ENCODE measurements at places on chromosomes 16 and 17.
A peak's percentile ranks its signal among the peaks of the same experiment; 100 is the strongest.

DNA sequence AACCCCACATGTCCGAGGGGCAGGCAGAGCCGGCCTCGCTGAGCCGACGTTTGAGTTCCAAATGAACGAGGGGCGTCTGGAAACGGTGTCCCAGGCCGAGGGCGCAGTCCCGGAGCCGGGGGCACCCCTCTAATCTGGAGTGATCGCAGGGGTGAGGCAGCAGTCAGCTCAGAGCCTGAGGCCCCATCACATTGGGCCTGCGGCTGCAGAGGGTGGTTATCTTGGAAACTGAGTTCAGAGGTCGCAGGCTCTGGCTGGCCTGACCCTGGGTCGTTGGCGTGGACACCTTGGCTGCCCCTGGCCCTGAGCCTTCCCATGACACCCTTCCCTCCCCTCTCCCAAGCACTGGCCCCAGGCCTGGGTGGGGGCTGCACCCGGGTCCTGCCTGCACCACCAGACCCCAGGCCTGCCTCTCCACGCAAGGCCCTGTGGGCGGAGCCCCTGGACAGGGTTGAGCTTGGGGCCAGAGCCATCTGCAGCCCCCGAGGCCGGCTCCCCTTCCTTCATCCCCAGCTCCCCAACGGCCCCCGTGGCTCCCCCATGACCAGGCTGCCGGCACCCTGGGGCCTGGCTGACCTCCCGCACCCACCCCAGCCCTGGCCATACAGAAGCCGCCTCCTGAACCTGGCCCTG is 45.6 kb downstream of the ZFPM1 start:
- no peak for DNase-seq

GRCh38 chr16:70737377-70738082 is 51.7 kb upstream of the MTSS2 start:
- no peak for DNase-seq

GRCh38 chr16:9126609-9127008 is 35.2 kb downstream of the HAPSTR1 start:
- DNase-seq: no peak

DNA sequence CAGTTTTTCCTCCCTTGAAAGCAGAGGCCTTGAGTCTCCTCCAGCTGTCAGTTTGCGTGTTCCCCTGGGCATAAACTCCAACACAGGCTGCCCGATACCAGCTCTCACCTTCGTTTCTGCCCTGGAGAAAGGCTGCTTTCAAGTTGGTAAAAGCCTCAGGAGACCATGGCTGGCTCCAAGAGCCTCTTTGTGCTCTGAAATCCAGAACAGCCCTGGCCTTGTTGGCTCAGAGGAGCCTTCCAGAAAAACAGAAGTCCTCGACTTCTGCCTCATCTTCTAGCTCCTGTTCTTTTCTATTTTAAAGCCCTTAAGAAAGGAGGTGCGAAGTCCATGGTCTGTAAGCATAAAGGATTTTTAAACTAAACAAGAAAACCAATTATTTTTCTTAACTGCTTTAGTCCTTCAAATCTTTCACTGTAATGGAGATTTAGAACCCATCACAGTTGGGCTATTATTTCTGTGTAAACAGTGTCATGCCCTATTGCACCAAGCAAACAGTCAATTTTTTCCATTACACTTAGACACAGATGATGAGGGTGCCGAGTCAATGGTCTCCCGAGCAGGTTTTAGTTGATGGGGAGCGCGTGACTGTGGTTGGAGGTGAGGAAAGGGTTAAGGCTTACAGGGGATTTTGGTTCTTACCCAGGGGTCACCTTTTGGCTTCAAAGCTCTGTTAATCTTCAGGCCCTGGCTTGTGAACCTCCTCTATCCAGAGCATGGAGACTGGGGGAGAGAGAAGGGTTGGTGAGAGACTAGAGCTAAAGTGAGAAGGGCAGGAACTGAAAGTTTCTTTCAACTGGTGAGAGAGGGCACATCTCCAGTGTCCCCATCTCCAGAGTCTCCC is 212.8 kb downstream of the MSI2 start:
- DNase-seq: no peak

- DNase-seq: no peak
Observed at GRCh38 chr17:68221786-68222185, 26.1 kb upstream of the AMZ2 start.

DNA sequence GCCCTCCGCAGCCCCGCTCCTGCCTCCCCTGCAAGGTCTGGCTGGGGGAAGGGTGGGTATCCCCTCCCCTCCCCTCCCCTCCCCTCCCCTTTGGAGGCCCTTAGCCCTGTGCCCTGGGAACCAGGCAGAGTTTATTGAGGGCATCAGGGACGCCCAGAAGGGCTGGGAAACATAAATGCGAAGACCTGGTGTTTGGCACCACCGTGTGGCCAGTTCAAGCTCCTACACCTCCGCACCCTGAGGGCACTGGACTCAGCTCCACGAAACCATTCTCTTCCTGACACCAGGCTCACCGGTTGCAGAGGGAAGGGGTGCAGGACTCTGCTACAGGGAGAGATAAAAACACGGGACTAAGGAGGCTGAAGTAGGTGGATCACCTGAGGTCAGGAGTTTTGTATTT is 1.0 kb upstream of the AIPL1 start:
- DNase-seq: peak; percentile 70

GRCh38 chr16:46918905-46919792 is 35.0 kb downstream of the GPT2 start:
- DNase-seq: peak; percentile 54

DNA sequence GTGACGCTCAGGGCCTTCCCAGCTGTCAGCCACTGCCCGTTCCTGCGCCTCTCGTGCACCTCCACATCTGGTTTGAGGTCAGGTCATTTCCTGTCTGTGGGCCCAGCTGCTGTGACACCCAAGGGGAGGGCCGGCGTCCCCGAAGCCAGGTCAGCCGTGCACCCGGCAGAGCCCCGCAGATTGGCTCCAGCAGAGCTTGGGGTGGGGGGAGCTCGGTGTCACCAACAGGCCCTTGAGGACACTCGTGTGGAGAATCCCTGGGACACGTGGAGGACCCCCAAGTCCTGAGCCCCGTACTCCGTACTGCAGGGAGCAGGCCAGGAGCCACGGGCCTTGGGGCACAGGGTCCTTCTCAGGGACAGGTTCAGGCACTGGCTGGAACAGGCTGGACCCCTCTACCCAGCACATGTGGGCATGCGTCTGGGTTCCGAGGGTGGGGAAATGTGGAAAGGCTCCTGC is 4.8 kb downstream of the SPATA2L start:
- DNase-seq: no peak

- DNase-seq: no peak
Observed at GRCh38 chr16:69085032-69085695, 20.3 kb upstream of the HAS3 start.

DNA sequence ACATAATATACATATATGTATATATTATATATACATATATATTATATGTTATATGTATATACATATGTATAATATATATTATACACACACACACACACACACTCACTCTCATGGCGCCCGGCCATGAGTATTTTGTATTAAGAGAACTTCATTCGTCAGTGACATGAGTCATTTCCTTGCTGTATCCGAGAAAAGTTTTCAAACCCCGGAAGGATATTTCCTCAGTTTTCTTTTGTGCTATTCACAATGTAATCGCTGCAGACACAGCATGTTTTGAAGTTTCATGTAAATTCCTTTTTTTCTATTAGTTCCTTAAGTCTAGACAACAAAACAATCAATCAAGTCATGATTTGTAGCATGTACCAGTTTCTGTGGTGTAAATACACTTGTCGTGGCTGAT is 33.3 kb downstream of the OR1D5 start:
- no peak for DNase-seq

- DNase-seq: no peak
Observed at GRCh38 chr16:27444470-27444869, 42.5 kb downstream of the IL21R start.

- DNase-seq: no peak
Observed at GRCh38 chr16:55809851-55810250, 23.0 kb downstream of the CES1 start.

DNA sequence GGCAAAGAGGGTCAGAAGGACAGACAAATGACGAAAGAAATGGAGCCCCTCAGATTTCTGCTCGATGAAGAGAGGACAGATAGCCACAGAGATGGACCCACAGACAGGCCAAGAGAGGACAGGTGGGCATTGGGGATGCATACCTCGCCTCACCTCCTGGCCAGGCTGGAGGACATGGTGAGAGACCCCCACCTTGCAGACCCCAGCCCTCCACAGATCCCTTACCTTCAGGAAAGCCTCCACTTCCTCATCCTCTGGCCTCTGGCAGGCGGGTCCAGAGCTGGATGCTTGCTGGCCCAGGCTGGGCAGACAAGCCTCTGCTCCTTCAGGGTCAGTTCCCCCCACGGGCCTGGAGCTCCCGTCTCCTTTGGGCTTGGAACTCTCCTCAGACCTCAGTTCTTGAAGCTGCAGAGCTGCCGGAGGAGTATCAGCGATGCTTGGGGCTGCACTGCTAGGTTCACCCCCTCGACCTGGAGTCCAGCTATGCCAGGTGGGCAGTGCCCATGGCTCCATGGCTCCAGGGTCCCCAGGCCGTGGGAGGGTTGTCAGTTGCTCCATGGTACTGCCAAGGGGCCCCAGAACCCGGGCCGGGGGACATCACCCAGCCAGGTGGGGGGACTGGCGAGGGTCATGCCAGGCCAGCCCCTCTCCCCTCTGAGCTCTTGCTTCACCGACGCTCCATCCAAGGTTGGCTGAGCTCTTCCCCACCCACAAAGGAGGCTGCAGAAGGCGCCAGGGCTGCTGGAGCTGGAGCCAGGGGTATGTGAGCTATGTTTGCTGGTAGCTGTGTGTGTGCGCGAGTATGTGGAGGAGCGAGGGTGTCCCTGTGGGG is 1.0 kb downstream of the TSPOAP1 start:
- no peak for DNase-seq

- no peak for DNase-seq
Observed at GRCh38 chr16:7571366-7571765, 238.7 kb downstream of the RBFOX1 start.

DNA sequence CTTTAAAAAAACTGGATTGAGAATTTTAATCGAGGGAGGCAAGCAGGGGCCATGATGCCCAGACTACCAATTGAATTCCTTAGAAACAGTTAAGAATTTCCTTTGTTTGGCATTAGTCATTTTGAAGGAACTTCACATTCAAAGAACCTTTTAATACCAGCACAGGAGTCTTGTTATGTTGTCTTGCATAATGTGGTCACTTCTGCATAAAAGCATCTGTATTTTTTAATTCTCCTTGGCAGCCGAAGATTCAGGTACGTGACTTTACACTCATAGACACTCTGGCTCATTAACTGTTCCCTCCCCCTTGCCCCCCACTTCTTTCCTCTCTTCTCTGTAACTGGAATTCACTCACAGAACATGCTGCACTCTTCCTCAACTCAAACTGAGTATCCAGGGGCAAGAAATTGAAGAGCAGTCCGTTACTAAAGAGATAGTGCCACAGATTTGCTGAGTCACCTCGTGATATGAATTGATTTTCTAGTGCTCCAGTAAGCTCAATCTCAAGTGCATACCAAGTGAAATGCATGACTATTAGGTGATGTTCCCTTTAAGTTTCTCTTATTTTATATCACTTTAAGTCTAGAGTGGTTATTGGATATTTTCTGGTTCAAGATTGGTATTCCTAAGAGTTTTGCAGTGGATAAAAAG is 572.2 kb upstream of the SOX9 start:
- DNase-seq: no peak

DNA sequence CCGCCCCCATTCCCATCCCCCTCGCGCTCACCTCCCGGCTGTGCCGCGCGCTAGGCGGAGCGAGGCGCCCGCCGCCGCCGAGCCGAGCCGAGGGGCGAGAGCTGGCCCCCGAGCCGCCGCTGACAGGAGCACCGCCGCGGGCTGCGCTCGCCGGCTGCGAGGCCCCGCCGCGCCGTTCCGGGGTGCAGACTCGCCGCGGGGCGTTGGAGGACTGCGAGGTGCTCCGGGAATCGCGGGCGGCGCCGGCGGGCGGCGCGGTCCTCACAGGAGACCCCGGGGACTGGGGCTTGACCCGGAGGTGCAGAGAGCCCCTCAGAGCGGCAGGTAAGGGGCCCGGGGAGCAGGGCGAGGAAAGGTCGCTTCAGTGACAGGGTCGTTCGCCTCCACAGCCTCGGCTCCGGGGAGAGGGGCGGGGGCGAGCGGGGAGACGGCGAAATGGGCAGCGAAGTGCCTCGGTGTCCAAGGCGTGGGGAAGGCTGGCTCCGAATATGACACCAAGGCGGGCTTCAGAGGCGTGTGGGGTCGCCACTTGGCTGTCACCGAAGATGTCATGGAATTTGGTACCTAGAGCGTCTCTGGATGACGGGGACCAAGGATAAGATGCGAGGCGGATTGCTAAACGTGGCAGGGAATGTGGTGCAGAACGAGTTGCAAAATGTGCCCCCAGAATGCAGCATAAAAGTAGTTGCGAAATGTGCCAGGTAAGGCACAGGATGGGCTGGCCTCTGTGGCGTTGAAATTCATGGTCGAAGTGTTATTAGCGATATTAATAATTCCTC is 580 bp downstream of the TANC2 start:
- DNase-seq: peak; percentile 21

DNA sequence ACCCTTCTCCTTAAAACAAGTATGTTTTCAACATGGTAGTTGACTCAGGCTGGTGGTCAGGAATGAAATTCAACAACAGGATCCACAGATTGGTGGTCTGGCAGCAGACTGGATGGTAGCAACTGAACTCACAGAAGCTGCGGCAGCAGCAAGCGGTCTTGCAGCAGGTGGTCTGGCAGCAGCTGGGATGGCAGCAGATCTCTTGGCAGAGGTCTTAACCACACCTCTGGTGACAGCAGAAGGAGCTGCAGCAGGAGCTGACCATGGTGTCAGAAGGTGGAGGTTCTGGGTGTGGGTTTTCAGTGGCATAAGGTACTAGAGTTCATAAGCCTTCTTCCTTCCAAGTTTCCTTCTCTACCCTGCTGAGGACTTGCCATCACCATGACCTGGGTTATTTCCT is 2.2 kb upstream of the KRTAP4-1 start:
- no peak for DNase-seq

- DNase-seq: no peak
Observed at GRCh38 chr17:44913676-44914075, 1.6 kb downstream of the GFAP start.

GRCh38 chr17:3916825-3917224 is 560 bp upstream of the P2RX1 start:
- DNase-seq: no peak

GRCh38 chr17:43431714-43432523 is 33.1 kb downstream of the ARL4D start:
- no peak for DNase-seq

DNA sequence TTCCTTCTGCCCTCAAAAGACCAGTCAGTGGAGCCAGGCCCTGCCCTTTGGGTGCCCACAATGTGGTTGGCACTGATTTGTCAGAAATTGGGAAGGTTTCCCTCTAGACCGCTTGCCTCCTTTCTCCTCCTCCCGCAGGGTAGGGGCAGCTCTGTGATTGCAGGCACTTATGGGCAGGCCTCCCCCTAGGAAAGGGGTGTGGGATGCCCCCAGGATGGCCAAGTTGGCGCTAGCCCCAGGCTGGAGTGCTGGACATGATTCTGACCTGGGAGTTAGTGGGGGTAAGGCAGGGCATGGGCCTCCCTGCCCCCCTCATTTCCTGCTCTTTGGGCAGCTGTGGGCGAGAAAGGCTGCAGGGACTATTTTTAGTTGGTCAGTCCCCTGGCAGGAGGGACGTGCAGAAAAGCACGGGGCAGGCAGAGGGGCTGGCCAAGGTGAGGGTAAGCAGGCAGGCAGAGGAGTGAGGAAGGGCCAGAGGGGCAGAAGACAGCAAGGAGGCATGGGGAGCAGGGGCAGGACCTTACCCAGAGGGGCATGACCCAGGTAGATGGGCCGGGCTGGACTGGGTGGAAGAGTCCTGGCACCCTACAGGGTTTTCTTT is 3.3 kb downstream of the RARA start:
- DNase-seq: no peak

All from SK-N-DZ (cell line).